Left kidney (tissue), 8 donors: ENCODE measurements at places on chromosomes 1 and 21. TPM values are rescaled to one million over a fixed set of nuclear protein-coding genes. Genes with fewer than 3 reads are reported as not detected.

DNA sequence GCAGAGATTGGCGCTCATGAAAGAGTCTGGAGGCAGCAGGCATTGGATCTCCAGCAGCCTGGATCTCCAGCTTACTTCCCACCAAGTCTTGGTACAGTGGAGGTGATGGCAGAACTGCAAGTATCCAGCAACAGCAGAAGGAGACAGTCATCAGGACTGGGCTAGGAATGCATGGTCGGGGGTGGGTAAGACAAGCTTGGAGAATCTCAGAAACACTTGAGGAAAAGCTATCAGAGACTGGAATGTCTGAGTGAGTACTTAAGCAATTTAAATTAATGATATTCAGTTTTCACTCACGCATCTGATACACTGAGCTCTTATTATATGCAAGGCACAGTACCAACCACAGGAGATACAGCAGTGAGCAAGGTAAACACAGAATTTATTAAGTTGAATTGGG is 9.8 kb downstream of the TMEM35B start:
- DNase-seq, result no peak

DNA sequence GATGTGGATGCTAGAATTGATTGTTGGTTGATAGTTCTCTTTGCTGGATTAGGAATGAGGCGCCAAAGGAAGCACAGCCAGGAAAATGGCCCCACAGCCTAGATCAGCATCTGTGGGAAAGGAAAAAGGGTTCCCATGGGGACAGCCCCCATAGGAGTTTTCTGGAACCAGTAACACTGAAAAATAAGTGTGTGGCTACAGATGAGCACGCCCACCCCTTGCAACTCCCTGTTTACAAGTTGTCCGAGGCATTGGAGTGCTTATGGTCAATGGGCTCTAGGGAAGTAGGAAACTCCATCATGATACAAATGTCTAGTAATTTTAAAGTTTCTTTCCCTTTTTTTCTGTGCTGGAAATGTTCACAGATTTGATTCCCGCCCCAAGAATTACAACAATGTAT is 23.8 kb upstream of the UBE2U start:
- DNase-seq, result no peak

DNA sequence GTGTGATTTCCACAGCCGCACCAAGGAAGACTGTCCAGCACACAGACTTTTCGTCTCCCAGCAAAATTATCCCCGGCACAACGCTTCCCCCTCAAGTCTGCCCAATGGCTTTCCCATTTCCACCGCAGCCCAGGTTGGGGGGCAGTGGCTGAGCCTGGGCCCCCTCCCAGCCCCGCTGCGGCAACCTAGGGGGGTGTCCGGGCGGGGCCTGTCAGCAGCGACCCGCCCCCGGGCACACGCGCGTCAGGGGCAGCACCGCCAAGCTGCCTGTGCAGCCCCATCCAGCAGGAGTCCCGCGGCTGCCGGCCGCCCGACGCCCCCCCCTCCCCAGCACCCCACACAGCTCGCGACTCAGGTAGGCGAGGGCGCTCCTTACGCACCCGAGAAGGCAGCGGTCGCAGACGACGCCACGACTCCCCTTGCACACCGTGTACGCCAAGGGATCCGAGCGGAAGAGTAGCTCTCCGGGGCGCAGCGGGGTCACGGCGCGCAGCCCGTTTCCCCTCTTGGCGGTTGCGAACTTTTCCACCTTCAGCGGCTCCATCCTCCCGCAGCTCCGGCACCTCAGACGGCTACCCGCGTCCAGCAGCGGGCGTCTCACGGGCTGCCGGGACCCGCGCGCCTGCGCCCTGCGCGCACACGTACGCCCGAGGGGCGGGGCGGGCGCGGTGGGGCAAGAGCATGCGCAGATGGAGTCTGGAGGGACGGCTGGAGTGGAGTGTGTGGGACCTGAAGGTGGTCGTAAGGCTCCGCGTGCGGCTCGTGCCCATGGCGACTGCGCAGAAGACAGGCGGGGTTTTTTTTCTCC is at the start of gene SMYD3:
SMYD3 (minus strand) TSS at position 606 of the 808 bp plus-strand sequence.
- DNase-seq, result peak; percentile 89

- DNase-seq, result no peak
Observed at GRCh38 chr1:52098139-52098871, 42.2 kb downstream of the BTF3L4 start.

DNA sequence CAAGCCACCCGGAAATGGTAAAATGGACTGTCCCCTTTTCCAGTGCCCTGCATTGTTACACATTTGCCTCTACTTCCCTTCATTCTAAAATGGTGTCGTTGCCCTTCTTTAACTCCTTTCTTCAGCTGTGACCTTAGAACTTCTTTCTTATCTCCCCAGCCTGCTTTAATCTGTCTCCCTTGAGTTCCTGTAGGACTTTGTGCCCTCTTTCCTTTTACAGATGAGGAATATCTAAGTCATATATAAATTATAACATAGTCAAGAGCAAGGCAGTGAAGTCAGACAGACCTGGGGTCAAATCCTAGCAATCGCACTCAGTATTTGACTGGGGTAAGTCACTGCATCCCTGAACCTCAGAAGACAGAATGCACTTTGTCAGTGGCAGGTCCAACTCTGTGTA is 31.4 kb upstream of the TMEM222 start:
- no peak for DNase-seq

DNA sequence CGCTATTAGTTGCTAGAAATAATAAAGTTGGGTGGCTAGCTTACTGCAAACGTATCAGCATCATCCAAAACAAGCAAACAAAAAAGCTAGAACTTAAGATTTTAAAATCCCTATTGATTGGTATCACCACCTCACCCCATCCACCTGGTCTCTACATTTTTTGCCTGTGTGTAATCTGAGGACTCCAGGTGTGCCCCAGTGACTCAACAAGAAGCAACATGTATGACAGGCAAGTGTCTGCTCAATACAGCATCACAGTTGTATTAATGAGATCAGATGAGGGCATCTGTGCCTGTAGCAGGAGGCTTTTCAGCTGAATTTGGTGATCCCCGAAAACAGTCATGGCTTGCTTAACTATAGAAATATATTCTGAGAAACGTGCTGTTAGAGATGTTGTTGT is 14.6 kb upstream of the PAPPA2 start:
- DNase-seq, result no peak

Gene SLC1A7
- polyA plus RNA-seq, result 0.05 TPM

Gene SPRR2E
- polyA plus RNA-seq, result not detected

Gene CCDC28B
- 21.3 TPM for polyA plus RNA-seq
